ENCODE measurements at places on chromosomes 16 and 17.
A peak's percentile ranks its signal among the peaks of the same experiment; 100 is the strongest.

DNA sequence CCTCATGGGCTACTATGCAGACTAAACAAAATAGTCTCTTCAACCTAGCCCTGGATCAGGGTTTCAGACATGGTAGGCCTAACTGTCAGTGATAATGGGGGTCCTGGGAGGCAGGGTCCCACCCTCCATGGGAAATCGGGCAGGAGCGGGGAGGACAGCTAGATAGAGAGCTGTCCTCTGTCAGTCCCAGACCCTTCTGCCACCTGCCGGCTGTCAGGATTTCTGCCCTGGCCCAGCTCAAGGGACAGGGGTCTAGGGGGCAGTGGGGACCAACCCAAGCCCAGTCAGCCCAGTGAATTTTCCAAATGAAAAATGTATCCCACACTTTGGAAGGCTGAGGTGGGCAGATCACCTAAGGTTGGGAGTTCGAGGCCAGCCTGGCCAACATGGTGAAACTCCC is 5.3 kb downstream of the CA7 start:
- DNase-seq, result no peak

DNA sequence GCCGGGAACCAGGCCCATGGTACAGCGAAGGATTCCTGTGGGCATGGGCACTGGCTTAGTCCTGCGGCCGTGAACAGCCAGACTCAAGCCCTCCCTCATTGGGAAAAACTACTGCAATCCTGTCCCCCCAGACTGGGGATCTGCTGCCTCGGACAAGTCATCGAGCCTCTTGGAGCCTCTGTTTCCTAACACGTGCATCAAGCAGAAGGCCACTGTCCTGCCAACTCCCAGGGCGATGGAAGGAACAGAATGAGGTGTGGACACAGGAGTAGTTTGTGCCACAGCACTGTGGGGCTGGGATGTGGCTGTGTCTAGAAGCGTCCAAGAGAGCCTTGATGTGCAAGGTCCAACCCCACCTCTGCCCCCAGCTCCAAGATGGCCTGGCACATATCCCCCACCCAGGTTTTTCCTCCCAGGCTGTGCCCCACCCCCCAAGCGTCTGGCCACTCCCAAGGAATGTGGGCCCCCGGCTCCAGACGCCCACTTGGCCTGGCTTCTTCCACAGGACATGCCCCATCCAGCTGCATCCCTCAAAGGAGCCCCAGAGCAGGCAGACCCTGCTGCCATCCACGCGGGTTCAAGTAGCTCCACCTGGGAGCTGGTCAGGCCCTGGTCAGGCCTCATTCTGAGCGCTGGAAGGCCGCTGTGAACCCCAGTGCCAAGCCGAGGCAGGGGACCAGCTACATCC is 3.4 kb downstream of the CAMKK1 start:
- no peak for DNase-seq

- no peak for DNase-seq
Observed at GRCh38 chr16:69003500-69003899, 102.0 kb upstream of the HAS3 start.

GRCh38 chr16:71930013-71930563 is 34.8 kb downstream of the IST1 start:
- DNase-seq, result no peak

GRCh38 chr16:13645601-13646245 is 274.2 kb upstream of the ERCC4 start:
- DNase-seq, result no peak

GRCh38 chr17:28507567-28508203 is 1.5 kb downstream of the FOXN1 start:
- peak; percentile 48 for DNase-seq

- DNase-seq, result peak; percentile 54
Observed at GRCh38 chr17:66737524-66737923, 97.4 kb upstream of the CACNG5 start.

- DNase-seq, result no peak
Observed at GRCh38 chr16:21526923-21527807, 72.2 kb upstream of the METTL9 start.

GRCh38 chr17:14016858-14017257 is 52.4 kb upstream of the COX10 start:
- no peak for DNase-seq

DNA sequence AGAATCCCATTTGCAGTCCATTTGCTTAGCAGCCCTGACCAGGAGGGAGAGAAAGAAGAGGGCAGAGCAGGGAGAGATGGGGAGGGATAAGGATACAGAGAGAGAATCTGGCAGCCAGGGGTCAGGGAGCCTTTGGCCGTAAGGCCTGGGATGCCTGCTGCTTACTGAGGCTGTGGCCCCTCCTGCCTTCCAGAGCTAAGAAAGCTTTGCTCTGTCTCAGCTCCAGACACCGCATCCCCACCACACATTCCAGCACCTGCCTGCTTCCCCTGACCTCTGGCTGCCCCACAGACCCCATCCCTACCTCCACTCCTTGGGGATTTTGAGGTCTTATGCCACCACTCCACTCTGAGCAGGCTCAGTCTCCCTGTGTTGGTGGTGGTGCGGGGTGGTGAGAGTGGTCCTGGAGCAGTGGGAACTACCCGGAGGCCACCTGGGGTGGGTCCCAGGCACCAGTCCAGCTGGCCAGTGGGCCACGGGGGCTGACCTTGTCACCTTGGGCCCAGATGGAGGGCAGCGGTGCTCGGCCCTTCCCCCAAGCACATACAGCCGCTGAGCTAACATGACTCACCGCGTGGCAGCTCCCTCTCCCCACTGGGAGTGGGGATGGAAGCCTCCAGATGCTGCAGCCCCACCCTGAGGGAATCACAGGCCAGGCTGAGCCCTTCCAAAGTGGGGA is 58.3 kb downstream of the RAI1 start:
- peak; percentile 85 for DNase-seq

GRCh38 chr16:66689282-66689681 is 7.3 kb downstream of the CMTM4 start:
- DNase-seq, result no peak

GRCh38 chr17:16882243-16882925 is 89.5 kb downstream of the TNFRSF13B start:
- no peak for DNase-seq

GRCh38 chr17:28071891-28072606 is 29.6 kb downstream of the NLK start:
- no peak for DNase-seq

- DNase-seq, result no peak
Observed at GRCh38 chr17:80805032-80805751, 186.4 kb upstream of the CHMP6 start.

GRCh38 chr17:63961355-63962212 is 11.1 kb downstream of the SCN4A start:
- peak; percentile 72 for DNase-seq

DNA sequence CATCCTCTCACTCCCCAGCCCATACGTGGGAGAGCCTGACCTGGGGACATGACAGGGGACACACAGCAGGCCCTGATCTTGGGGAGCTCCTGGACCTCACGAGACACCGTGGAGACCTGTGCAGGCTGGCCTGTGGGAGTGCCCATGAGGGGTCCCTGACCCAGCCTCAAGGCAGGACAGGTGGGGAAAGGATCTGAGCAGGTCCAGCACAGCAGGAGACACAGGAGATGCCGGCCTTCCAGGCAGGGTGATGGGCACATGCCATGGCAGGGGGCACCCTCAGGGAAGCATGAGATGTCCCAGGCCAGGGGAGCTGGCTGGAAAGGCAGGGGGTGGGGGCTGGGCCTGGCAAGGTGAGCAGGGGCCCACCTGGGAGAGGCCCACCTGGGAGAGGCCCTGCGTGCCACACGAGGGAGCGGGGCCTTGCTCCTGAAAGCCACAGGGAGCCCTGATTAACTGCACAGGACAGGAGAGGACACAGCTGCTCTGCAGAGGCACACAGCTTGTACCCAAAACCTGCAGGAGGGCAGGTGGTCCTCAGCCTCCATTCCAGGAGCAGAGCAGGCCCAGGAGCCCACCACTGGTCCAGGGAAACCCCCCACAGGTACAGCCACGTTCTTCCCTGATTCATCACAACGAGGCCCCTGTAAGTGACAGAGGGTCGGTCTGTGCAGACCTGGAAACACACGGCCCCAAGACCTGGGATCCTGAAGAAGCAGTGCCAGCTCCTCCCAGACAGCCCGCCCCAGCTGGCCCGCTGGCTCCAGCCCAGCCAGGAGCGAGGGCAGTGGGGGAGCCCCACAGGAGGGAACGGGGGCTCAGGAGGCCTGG is 26.6 kb upstream of the KRT17 start:
- DNase-seq, result no peak

GRCh38 chr16:71242036-71242435 is 11.5 kb upstream of the HYDIN start:
- no peak for DNase-seq
